ENCODE measurements at places on chromosomes 12 and 14. TPM values are rescaled to one million over a fixed set of nuclear protein-coding genes. Genes with fewer than 3 reads are reported as not detected.

- no peak for DNase-seq
Observed at GRCh38 chr12:12715459-12716150, 1.6 kb upstream of the CDKN1B start.

- DNase-seq = no peak
Observed at GRCh38 chr12:118038137-118038536, 21.6 kb downstream of the RFC5 start.

DNA sequence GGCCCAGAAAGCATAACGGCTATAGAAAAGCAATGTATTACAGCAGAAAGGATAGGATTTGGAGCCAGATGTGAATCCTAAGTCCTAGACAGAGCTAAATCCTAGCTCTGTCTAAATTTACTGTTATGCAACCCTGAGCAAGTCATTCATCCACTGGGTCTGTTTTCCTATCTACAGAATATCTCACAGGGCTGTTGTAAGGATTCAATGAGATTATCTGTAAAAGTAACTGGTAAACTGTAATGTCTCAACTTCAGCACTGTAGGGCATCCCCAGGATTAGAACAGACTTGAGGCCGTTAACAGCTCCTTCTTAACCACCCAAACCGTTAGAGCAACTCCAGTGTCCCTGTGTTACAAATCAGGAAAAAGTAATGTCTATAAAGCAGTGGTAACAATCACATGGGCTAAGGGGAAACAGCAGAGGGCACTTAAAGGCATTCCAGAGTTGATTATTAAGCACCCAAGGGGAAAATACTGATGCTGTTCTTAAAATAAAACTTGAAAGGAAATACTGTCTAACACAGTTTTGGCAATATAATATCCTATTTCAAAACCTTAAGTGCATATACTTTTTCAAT is 10.1 kb downstream of the GMFB start:
- DNase-seq = no peak

The TEX52 gene
- polyA plus RNA-seq = not detected

- DNase-seq = no peak
Observed at GRCh38 chr14:88154321-88154720, 149.4 kb downstream of the GPR65 start.

The OTX2 gene
- polyA plus RNA-seq = not detected

- no peak for DNase-seq
Observed at GRCh38 chr12:125852116-125852515, 786.9 kb downstream of the AACS start.

DNA sequence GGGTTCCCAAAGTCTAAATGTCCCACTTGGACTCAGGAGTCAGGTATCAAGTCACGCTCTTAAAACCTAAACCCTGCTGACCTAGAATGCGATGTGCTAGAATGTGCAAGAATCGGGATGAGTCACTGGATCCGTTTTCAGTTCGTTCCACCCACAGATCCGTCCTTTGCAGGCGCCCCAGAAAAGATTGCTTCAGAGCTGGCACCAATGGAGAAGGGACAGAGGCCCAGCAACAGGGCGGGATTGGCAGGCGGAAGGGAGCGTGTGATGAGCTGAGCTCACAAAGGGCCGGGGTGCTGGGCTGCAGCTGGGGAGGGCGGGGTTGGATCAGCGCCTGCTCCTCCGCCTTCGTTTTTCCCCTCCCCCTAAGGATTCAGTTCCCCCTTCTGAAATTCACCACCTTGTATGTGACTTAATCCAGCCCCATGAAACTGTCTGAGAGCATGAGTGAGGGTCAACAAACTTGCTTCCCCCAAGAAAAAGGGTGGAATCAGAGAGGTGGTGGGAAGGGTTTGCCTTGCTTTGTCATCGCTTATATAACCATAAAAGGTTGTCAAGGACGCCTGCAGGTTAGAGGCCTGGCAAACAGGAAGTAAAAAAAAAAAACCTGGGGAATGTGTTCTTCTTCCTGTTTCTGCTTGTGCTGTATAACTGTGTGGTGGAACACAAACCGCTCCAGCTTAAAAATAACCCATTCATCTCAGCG is 2.8 kb upstream of the UBC start:
- peak; percentile 99 for DNase-seq

The ANO4 gene
- 7.5 TPM for polyA plus RNA-seq

GRCh38 chr12:82740-83139 is 16.2 kb downstream of the IQSEC3 start:
- DNase-seq = no peak

GRCh38 chr12:131454418-131455217 is 256.3 kb upstream of the SFSWAP start:
- no peak for DNase-seq

- DNase-seq = peak; percentile 90
Observed at GRCh38 chr14:90409209-90409730, 12.4 kb downstream of the CALM1 start.

The PCED1B gene
- 1.1 TPM for polyA plus RNA-seq

The TAS2R30 gene
- polyA plus RNA-seq = 0.07 TPM

DNA sequence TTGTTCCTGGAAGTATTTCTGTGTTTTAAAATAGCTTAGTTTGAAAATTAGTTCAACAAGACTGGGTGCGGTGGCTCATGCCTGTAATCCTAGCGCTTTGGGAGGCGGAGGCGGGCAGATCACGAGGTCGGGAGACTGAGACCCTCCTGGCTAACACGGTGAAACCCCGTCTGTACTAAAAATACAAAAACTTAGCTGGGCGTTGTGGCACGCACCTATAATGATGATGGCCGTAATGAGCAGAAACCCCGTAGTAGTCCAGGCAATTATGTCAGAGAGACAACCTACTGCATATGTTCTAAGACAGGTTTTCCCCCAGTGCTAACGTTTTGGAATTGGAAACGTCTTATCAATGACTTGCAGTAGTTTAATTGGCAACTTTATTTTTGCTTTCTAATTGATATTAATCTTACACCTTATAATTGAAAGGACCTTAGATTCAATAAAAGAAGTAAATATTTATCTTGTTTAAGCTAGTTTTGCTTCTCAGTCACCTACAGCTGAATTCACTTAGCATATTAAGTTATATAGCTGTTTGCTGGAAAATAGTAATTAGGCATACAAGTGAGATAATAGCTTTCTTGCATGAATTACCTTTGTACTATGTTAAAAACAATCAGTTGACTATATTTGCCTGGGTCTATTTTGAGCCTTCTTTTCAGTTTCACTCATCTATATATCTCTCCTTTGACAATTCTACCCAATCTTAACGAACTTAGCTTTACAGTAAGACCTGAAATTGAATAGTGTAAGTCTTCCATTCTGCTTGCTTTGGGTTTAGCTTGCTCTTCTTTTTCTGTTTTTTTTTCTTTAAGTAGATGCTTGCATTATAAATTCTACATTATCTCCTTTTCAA is 15.6 kb downstream of the CLECL1 start:
- no peak for DNase-seq

DNA sequence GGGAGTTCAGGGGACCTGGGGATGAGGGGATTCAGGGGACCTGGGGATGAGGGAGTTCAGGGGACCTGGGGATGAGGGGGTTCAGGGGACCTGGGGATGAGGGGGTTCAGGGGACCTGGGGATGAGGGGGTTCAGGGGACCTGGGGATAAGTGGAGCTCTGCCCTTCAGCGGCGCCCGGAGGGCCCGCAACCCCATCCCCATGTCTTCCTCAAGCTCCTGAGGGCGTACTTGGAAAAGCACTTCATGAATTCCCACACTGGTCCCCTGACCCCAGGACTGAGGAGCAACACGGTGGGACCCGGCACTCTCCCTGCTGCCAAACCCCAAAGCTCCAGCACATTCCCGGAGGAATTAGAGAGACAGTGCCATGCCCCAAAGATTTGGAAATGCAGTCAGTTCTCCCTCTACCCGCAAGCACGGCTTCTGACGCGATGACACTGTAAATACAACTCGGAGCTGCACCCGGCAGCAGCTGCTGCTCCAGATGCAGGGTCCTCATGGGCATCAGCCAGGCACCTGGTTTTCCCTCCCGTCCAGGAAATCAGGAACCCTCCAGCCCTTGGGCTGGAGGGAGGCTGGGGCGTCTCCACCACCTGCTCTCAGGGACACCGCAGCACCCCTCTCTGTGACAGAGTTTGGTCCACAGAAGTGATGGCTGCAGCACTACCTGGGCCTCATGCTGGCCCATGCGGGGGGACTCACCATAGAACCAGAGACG is 32.8 kb upstream of the C14orf180 start:
- no peak for DNase-seq

- peak; percentile 8 for DNase-seq
Observed at GRCh38 chr14:64465831-64466554, 694 bp downstream of the AKAP5 start.

GRCh38 chr14:58238252-58239243 is 6.1 kb upstream of the PSMA3 start:
- DNase-seq = peak; percentile 34

- DNase-seq = no peak
Observed at GRCh38 chr14:91879196-91879595, 11.9 kb upstream of the TC2N start.

DNA sequence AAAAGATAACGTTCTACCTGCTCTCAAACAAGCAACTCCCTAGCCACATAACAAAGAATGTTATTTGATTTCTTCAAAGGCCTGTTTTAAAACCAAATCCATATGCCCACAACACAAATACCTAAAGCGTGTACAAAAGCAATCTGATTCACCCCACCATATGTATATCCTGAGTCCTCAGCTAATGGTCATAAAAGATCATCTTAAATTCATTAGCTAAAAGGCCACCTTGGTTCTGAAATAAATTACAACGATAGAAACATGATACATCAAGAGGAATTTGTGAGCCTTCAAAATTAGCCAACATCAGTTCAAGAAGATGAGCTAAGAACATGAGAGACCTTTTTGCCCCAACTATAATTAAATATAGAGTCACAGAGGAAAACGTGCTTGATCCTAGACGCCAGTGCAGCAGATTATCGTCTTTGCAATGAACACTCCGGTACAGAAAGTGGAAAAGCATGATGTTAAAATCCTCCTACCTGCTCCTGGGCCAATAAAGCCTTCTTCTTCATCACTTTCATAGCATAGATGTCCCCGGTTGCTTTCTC is 20.0 kb downstream of the CIT start:
- DNase-seq = no peak

The TAS2R8 gene
- polyA plus RNA-seq = 0.06 TPM

The TMEM121 gene
- 1.5 TPM for polyA plus RNA-seq

DNA sequence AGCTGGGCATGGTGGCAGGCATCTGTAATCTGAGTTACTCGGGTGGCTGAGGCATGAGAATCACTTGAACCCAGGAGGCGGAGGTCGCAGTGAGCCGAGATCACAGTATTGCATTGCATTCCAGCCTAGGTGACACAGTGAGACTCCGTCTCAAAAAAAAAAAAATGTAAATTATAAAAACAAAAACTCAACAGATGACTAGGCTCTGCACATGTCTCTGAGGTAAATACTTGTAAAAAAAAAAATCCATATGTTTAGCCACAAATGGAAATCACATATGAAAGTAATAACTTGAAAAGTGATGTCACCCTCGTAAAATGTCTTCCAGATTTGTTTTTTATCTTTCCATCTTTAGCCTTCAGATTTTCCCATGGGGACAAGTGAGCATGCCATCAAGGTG is 85.0 kb downstream of the KICS2 start:
- no peak for DNase-seq

DNA sequence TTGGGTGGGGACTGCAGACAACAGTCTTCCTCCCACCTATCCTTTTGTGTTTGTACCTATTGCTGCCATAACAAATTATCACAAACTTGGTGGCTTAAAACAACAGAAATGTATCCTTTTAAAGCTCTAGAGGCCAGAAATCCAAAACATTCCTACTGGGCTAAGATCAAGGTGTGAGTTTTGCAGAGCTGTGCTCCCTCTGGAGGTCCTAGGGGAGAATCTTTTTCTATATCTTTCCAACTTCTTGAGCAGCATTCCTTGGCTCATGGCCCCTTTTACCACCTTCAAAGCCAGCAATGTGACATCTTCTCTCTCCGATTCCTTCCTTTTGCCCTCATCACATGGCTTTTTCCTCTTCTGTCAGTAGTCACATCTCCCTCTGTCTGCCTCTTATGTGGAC is 190.6 kb downstream of the TTC8 start:
- no peak for DNase-seq

DNA sequence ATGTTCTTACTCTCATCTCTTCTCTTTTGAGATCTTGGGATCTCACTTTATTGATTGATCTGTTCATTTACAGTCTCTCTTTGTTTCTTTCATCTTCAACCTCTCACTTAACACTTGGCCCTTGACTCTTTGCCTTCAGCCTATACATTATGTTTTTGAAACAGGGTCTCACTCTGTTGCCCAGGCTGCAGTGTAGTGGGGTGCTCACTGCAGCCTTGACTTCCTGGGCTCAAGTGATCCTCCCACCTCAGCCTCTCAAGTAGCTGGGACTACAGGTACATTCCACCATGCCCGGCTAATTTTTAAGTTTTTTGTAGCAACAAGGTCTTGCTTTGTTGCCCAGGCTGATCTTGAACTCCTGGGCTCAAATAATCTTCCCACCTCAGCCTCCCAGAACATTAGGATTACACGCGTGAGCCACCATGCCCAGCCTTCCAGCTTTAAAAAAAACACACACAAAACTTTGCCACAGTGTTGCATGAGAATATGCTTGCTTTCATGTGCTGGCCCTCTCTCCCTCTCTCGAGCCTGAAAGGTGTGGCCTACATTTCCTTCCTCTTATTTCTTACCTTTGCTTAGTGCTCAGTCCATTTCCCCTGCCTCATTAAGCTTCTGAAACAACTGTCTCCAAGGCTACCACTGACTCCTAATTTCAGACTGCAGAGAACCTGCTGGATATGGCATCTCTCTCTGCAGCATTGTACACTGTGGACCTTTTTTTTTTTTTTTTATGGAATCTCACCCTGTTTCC is 9.9 kb downstream of the DIP2B start:
- DNase-seq = no peak

DNA sequence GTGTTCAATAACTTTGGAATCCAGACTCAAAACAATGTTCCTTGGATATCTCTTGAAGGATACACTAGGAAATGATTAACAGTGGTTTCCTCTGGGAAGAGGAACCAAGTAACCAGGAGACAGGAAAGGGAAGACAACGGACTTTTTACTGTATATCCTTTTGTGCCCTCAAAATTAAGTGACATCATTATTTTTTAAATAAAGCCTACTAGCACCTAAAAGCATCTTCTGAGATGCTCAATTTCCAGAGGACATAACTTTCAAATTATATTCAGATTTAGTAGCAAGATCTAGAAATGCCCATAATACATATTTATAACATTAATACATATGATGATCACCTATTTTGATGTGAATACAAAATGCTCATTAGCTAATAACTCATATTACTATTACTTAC is 6.5 kb downstream of the HECTD1 start:
- DNase-seq = no peak

DNA sequence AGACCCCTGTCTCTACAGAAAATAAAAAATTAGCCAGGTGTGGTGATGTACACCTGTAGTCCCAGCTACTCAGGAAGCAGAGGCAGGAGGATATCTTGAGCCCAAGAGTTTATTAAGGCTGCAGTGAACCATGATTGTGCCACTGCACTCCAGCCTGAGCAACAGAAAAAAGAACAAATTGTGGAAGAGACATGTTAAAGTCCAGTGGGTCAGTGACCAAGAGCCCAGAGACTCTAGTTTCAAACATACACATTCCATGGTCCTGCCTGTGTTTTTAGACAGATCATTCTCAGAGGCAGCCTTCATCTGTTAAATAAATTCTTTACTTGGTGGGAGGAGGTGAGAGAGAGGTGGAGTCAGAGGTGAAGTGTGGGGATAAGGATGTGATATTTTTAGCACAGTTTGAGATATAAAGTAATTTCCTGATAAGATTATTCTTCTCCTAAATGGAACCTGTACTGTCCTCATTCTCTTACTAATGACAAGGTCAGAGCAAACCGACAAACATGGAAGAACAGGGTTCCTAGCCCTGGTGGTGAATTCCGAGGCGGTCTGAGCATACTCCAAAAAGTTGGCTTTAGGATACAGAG is 48.7 kb downstream of the RASSF3 start:
- DNase-seq = no peak

Measured in AG04450 (cell line).